Posterior cingulate gyrus (tissue), 11 donors: ENCODE measurements at places on chromosomes 7 and 10.

DNA sequence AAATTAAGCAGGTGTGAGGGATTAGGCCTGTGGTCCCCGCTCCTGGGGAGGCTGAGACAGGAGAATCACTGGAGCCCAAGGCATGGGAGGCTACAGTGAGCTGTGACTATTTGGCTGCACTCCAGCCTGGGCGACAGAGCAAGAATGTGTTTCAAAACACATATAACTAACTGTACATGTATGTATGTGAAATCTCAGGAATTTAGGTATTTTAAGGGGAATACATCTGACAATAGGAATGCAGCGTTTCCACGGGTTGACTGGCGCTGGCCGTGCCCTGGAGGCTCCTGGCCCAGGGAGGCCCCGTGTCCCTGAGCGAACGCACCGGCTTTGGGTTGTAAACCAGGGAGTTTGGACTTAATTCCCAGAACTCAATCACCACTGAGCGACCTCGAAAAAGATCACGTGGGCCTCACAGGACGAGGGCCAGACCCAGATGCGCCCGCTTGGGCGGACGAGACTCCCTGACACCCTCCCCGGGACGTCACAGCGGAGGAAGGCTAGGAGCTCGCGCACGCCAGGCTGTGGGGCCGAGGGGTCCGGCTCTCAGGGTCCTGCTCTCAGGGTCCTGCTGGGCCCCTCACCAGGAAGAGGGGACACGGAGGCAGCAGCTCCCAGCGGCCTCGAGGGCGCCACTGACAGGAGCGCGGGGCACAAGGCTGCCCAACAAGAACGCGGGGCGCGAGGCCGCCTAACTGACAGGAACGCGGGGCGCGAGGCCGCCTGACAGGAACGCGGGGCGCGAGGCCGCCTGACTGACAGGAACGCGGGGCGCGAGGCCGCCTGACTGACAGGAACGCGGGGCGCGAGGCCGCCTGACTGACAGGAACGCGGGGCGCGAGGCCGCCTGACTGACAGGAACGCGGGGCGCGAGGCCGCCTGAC lies 18.4 kb downstream of the PTPRN2 start:
- DNase-seq: no peak

DNA sequence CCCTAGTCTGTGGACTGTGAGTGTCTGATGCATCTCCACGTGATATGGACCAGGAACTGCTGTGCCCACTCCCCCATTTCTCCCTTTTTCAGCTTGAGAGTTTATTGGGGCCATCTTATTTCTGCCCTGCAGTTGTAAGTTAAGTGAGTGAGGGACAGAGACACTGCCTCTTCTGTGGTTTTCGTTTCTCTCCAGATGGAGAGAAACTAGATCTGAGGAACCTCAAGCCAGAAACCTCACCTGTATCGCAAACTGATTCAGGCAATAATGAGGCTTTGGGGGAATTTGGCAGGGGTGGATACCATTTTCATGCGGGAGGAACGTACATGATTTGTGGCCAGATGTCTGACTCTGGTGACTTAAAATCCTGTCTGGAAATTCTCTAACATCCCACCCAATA lies 641.7 kb downstream of the TNS3 start:
- no peak for DNase-seq

DNA sequence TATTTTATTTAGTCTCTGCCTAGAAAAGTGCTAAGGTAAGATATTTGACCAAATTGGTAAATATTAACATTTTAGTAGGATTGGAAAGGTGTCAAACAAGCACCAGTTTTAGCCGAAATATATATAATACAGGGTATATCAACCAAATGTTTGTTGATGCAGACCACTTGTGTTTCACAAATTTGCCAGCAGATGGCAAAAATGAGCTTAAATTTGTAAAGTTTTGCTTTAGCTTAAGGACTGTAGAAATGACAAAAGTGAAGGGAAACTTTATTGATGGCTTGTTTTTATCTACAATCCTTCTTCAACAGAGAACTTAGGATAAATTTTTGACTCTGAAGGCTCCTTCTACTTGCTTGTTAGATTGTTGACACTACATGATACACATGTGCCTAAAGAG lies 4.8 kb upstream of the POLR1F start:
- DNase-seq: no peak

GRCh38 chr10:61096056-61096455 lies 152.1 kb upstream of the RHOBTB1 start:
- no peak for DNase-seq

- peak; percentile 56 for DNase-seq
Measured at GRCh38 chr10:59362959-59363381, 621 bp upstream of the FAM13C start.

- no peak for DNase-seq
Measured at GRCh38 chr10:28593811-28594210, 60.9 kb downstream of the WAC start.

DNA sequence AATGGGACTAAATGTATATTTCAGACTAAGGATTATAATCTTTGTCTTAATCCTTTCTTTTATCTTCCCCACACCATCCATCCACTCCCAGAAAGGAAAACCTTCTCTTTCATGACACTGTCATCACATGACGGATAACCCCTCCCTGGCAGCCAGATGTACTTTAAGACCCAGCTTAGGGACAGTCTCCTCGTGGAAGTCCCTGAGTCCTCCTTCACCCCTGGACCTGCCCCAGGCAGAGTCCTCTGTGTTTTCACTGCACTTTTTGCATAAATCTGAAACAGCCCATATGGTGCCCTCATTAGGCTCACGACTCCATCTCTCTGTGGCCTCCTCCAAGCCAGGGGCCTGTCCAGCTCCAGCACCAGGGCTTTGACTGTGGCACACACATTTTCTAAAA lies 16.0 kb downstream of the NRAP start:
- no peak for DNase-seq

- DNase-seq: no peak
Measured at GRCh38 chr10:21402606-21403083, 122.8 kb downstream of the SKIDA1 start.

DNA sequence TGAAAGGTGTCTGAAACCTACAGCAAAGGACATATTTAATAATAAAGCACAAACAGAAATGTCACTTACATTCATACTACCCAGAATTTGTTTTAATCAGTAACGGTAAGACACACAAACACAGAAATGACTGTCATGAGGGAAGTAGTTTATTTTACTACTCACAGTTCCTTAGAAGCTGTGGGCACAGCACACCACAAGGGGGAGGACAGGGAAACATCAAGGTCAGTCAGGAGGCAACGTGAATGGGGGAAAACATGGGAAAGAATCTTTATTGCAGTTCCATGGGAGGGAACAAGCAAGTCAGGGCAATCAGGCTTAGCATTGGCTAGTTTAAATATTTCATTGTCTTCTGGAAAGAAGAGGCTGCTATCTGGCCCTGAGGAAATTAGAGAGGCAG lies 123.8 kb upstream of the PDSS1 start:
- DNase-seq: no peak

GRCh38 chr10:115321360-115321759 lies 228.2 kb downstream of the ATRNL1 start:
- no peak for DNase-seq

- no peak for DNase-seq
Measured at GRCh38 chr7:39733881-39734632, 110.7 kb downstream of the RALA start.

GRCh38 chr10:129498680-129499079 lies 31.6 kb downstream of the MGMT start:
- no peak for DNase-seq

DNA sequence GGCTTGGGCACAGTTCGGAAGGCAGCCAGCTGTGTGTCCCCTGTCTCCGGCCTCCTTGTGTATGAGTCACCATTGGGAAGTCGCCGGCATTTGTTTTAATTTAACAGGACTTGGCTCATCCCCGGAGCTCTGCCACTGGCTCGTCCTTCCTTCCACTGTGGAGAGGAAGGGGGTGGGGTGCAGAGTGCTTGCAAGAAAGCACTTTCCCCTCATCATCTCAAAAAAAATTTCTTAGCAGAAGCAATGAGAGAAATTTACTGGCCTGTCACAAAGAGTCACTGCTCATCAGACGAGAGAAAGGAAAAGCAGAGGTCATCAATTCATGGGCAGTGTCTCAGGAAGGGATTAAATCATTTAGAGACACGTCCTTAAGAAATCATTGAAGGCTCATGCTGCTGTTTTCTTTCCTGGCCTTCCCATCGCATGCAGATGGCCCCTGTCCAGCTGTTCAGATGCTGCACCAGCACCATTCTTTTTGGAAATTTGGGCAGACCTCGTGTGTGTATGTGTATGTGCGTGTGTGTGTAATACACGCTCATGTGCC lies 93.3 kb downstream of the BMS1 start:
- DNase-seq: no peak
